ENCODE measurements at places on chromosomes 1 and 21.
A peak's percentile ranks its signal among the peaks of the same experiment; 100 is the strongest.

DNA sequence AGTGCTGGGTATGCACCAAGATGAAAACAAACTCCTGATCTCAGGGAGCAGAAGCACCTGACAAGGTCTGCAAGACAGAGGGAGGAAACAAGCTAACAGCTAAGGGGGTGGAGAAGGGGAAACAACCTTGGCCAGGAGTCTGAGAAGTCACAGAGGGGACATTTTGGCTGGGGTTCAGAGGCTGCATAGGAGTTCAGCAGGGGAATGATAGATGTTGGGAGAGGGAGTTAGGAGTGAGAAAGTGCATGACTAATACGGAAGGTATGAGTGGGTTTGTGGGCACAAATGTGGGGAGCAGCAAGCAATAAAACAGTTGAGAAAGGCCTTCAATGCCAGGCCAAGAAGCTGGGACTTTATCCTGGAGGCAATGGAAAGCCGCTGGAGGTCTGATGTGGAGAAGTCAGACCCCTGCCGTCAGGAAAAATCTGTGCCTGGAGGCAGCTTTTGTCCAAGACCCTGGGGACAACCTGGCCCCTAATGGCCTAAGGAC, 16.4 kb downstream of the EPHA2 start:
- DNase-seq, result no peak

DNA sequence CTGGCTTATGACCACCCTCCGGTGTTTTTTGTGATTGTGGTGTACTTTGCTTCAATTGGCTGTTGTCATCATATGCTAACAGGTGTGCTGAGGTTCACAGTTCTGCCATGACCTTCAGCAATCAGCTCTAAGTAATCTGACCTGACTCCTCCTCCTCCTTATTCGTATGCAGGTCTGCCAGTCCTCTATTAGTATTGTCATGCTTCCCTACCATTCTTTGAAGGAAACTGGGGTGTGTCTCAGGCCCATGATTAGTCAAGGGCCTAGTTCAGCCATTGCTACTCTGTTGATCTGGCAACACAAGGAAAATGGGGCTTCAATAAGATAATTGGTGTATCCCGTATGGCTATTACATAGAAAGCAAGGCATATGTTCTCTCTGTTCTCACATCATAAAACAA, 332.3 kb upstream of the DPYD start:
- no peak for DNase-seq

GRCh38 chr1:240820816-240821215, 208.9 kb upstream of the GREM2 start:
- DNase-seq, result no peak

DNA sequence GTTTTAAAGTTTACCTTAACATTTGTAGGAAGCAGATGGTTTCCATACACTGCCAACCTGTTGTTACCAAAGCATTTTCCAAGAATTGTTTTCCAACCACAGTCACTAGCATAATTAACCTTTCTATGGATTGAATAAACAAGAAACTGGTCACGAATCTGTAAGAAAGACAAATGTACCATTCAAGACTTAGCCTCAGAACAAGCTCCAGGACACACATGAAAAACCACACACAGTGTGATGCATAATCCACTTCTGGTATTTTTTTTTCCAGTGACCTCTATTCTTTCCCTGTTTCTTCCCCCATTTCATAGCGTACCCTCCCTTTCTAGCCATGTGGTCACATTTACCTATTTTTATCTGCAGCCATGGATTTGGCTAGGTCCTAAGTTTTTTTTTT, 29.6 kb upstream of the C1orf87 start:
- DNase-seq, result no peak

DNA sequence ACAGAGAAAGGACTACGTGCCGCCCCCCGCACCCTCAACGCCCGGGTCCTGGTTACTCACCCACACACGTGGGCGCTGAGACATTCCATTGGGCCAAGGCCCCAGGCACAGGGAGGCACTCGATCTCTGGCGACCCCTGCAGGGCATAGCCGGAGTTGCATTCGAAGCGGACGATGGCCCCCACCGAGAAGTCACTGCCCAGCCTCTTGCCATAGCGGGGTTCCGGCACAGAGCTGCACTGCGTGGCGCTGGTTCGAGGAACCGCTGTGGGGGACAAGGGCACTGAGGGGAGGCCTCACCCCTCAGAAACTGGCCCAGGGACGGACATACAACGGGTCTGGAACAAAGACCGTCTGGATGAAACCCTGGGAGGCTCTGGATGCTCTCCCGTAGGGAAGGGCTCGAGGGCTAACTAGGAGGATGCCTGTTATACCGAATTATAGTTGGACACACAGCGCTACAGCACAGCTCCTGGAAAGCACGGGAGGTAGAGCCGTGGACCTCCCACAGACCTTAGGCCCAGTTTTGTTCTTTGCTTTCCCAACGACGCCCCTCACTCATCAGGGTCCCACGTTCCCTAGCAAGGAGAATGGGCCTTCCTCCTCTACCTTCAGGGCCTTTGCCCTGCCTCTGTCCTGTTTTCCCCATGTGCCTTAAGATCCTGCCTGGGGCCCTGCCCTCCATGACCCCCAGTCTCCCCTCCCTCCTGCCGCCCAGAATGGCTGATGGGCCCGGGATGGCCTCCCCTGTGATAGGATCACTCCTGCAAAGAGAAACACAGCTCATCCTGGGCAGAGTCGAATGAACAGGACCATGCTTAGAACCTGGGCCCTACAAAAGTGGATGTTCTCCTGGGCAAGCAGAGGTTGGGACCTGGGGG, 152.8 kb downstream of the ZSCAN20 start:
- DNase-seq, result no peak

DNA sequence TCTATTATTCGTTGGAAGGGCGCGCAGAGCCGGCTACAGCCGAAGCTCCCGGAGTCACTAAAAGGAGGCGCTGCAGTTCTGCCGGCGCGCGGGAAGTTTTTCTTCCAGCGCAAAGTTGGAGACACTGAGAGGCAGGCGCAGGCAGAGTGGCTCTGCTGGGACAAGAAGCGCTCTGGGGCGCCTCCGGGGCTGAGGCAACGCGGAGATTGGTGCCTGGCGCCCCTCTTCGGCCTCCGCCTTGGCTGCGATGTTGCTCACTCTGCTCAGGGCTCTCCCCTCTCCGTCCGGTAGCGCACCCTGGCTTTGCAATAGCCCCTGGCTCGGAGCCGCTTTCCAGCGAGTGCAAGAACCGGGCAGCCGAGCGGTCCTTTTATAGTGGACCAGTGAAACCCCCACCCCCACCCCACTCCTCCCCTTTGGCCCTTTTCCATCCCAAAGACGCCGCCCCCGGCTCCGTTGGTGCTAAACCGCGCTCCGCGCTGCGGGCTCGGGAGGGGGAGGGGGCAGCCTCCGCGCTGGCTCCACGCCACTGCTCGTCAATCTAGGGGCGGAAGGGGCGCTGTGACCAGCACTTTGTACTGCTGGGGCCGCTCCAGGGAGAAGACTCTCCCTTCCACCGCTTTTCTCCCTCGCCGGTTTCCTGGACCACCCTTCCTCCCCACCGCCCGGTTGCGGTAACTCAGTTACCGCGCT, at the start of gene ADAMTS1:
Gene ADAMTS1 (minus strand): TSS at position 344 of the 693 bp plus-strand sequence. CDS start 455 bp downstream, outside the sequence.
- peak; percentile 94 for DNase-seq

GRCh38 chr1:197422993-197423392, 154.9 kb downstream of the CRB1 start:
- no peak for DNase-seq

GRCh38 chr1:191913260-191913977, 244.8 kb upstream of the RGS18 start:
- DNase-seq, result no peak

DNA sequence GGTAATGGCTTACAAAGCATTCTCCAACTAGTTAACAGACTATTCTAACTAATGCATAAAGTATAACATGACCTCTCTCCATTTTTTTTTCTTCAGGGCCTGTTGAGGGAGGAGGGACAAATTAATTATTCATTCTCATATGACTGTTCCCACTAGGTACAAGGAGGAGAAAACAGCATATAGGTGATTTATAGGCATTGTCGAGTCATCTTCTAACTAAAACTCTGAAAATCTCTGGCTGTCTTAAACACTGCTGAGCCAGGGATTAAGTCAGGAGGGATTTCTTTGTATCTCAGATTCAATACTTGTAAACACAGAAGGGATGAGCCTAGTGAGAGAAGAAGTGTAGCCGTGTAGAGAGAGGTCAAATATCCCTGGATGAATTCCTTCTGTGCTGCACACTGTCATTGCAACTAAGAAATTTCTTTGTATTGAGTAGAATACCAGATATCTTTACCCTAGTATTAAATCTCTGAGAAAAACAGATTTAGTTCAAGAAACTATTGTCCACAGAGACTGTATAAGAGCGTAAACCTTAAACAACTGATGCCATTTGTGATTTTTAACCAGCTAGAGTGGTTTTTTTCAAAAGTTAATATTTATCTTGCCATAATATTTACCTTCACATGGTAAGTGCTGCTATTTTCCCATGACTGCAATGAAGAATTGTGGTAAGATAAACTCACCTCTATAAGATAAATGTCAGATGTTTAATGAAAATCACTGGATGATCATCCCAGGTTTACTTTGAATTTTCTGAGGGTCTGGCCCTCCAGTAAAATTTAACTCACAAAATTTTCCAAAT, 465.3 kb downstream of the RWDD3 start:
- no peak for DNase-seq

DNA sequence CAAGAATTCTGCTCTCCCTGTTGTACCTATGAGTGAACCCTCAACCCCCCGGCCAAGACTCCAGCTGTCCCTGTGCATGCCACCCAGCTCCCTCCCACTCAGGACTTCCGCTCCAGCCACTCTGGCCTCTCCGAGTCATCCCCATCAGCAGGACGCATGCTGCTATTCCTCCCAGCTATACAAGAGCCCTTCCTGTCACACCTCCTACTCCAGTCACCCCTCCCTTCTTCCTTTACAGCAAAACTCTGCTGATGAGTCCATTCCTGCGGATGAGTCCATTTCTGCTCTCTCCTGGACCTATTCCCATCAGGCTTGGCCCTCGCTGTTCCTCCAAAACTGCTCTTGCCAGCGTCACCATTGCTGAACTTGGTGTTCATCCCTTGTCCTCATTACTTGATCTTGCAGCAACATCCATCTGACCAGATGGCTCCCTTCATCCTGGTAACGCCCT, 42.2 kb downstream of the H3-3A start:
- DNase-seq, result no peak

DNA sequence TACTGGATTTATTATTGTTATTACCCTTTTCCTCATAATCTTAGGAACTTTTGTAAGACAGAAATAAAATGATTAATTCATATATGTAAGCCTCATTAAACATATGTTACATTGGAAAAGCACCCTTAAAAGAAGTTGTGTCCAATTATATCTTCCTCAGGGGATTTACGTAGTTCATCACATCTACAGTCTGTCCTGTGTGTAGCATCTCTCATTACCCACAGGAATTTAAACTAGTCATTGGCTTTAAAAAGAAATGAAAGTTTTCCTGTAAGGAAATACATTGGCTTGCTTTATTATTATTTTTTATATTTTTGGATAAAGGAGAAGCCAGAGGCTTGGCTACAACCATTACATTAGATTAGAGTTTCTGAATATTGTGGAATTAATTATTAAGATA, 56.1 kb downstream of the SWT1 start:
- DNase-seq, result no peak

- no peak for DNase-seq
Measured at GRCh38 chr1:178345238-178345637, 151.5 kb downstream of the CLEC20A start.

DNA sequence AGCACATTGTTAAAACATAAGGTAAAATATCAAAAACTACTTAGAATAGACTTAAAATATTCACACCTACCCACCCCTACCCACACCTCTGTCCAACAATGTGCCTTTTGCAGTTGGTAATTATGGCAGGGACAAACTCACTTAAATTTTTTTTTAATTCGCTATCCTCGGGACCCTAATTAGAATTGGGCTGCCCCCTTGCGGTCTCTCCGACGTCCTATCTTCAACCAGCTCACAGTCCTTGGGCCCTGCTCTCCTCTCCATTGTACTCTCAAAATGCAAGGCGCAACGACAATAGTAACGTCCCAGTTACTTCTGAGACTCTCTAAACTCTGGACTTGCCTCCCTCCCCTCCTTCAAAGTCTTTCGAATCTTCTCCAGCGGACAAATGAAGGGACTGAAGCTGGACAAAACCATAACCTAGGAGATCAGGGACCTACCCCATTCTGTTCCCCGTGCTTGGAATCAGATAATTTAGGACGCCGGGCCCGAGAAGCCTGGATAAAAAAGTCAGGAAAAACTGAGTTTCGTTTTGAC, 1.1 kb upstream of the CIART start:
- peak; percentile 56 for DNase-seq

DNA sequence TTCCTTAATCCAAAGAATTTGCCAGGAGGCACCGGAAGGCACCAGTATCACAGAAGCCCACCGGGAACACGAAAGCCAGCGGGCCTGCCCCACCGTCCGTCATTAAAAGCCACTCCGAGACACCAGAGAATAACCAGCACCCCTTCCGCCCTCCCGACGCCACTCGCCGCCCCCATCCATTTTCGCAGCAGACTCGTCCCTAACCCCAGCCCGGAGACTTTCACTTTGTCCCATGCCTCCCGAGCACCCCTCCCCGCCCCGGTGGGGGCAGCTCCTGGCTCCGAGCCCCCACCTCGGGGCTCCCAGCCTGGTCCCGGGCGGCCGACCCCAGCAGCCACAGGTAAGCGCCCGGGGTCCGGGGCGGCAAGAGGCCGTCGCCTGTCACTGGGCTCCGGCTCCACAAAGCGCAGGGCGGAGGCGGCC, 105.4 kb downstream of the SLC45A1 start:
- DNase-seq, result no peak

GRCh38 chr1:42657201-42657600, 1.0 kb upstream of the PPIH start:
- DNase-seq, result no peak

DNA sequence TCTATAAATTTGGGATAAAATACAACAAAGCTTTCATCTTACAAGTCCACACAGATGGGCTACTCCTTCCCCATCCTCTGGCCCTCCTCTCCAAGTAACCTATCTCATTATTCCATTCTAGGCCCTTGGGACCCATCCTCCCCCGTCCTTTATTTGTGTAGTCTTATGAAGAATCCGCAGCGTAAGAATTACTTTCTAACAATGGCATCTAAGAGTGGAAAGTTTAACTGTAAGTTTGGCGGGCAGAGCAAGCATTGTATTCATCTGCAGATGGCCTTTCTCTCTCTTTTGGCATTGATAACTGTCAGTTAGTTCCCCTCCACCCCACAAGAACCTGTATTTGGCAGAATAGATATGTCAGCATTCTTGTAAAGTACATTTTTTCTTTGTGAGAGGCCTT, 91.9 kb upstream of the TSPAN2 start:
- no peak for DNase-seq

- DNase-seq, result no peak
Measured at GRCh38 chr1:234409328-234409727, 36.1 kb downstream of the COA6 start.

All from hypothalamus (tissue), 51 donors.